ENCODE measurements at places on chromosomes 7 and 10.

DNA sequence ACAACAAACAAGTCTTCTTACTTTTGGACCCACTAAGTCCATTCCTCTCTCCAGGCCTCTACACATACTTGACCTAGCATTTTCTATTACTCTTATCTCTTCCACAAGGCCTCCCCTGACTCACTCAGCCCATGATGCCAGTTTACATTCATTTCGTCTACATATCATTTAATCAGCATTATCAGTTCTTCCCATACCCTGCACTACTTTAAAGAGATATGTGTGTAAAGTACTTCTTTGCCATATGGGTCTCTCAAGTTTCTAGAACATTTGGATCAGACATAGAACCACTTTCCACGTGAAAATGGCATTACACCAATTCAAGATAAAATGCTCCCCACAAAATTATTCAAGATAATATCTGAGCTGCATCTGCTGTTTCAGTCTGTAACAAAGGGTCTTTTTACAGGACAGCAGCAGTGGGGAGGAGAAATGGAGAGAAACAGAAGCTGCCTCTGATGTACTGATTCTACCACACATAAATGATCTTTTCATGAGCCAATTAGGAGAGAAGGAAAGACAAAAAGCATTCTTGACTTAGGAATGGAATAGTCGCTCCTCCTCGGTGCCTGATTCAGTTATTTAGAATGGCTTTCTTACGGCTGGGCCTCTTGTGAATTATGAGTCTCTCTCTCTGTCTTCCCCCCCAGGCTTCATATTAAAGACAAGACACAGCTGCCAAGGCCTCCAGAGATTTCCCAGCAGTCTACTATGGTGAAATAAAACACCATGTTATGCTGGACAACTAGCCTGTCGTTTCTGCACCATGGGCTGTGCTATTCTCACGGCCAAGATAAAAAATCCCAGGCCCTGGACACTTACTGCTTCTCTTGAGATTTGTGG lies 46.9 kb upstream of the SEPTIN7 start:
- peak; percentile 64 for DNase-seq

DNA sequence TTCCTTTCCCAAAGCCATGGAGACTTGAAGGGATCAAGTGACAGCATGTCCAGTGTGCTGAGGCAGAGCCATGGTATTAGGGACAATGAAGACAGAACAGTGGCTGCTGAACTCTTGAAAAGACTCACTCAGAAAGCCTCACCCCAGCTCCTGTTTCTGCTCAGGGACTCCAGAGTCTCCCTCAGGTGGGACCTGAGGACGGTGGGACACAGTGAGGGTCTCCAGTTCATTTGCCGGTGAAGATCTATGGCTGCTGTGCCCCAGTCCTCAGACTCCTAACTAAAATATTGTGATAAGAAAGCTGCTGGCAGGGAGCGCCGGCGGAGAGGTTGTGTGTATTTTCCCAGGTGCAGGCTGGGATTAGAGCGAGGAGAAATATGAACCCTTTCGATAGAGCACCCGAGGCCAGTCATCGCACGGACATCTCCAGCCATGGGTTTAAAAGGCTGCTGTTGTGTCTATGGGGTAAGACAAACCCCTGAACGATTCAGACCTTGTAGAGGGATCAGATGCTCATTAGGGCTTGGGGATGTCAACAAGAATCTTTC lies 57.2 kb downstream of the C7orf25 start:
- no peak for DNase-seq

- DNase-seq: peak; percentile 60
Observed at GRCh38 chr7:5420067-5420880, 3.4 kb downstream of the TNRC18 start.

DNA sequence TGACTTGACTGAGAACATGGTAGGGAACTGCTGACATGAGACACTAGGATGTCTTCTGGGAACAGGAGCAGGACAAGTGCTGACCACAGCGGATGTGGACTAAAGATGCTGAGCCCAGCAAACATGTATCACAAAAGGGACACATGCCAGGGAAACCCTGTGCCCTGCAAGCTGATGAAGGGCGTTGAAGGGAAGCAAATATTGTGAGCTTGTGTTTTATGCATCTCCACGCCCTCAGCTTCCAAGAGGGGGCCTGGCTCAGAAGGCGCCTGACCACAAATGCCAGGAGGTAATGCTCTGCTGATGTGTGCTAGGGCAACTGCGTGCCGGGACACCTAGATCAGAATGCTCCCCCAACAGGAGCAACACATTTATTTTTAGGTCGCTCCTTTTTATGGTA lies 207.3 kb downstream of the CXCL12 start:
- no peak for DNase-seq

- no peak for DNase-seq
Observed at GRCh38 chr7:78172267-78172757, 373.7 kb downstream of the PHTF2 start.

DNA sequence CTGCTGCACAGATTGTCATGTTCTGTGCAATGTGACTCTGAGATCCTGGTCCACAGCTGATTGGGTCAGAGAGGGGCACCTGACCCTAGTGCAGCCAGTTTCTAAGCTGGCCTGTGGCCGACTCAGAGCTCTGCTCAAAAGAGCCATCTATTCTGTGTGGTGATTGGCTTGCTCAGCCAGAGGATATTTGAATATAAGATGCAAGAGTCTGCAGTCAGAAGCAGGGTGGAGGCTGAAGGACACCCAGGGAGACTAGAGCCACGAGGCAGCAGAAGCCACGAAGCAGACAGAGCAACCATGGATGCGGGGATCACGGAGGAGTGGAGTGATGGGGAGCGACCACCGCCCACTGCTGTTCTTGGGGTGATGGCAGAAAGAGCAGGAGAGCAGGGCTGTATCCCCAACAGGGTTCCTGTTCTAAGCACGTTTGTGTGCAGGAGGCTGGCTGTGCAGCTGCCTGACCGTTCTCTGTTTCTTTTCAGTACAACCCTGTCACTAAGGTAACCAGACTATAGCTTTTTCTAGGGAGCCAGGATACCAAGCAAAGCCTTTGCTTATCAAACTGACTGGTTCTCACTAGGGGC lies 19.5 kb upstream of the RHEB start:
- peak; percentile 50 for DNase-seq

- no peak for DNase-seq
Observed at GRCh38 chr10:66678521-66678920, 247.3 kb upstream of the LRRTM3 start.

- no peak for DNase-seq
Observed at GRCh38 chr7:45085619-45086200, 3.1 kb downstream of the NACAD start.

GRCh38 chr10:87552248-87552929 lies 47.7 kb downstream of the MINPP1 start:
- no peak for DNase-seq
